NCI-H2081 treated with DMSO at 0.1 percent for 48 hours (cell line): ENCODE measurements at places on chromosomes 4 and X.

DNA sequence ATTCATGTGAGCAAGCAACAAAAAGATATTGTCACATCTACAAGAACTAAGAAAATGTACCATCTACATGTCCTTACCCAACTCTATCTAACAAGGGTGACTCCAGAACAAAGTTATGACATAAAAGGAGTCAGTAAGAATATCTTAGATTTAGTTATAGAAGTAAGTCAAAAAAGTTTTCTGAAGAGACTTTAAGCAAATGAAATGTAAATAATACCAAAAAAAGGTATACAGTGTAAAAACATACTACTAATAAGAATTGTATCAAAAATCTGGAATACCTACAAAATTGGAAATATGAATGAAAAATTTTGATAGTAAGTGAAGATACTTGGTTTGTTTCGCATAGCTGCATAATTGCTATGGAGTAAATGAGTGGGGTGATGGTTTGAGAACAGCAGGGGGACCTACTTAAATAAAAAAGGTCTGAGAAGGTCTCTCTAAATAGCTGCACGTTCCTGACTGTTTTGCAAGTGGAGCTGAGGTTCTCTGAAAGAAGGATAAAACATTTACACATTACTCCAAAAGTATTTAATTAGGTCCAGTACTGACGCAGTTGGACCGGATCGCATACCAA is 51.0 kb upstream of the ENPP6 start:
- no peak for DNase-seq

GRCh38 chr4:159515314-159516025 is 412.6 kb downstream of the RAPGEF2 start:
- DNase-seq: no peak

DNA sequence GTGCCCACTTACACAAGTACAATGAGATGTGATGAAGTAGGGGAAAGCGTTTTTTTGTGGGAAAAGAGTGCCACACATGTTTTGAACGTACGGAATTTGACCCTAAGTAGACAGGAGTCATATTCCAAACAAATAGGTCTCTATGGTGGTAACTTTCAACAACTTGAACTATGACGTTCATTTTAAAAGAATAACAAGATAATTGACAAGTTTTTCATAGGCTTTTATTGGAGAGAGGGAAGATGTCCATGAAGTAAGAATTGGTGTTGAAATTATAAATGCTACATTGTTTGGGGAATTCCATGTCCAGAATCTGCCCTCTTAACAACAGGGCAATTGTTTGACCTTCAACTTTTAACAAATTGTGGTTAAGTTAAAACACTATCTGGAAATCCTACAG is 126.5 kb downstream of the GASK1B start:
- DNase-seq: no peak

DNA sequence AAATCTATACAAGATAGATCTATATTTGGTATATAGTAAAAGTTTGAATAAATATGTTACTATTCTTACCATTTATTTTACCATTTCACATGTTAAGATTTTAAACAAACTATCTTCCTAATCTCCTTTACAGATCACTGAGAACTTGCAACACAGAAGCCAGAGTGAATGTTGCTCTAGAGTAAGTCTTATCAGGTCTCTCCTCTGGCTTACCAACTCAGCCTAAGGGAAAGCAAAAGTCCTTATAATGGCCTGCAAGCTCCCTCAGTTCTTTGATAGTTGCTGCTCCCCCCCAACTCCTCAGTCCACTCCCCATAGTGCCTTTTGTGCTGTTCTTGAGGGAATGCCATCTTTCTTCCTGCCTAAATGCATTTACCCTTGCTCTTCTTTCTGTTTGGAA is 25.7 kb upstream of the SLC7A11 start:
- DNase-seq: no peak

DNA sequence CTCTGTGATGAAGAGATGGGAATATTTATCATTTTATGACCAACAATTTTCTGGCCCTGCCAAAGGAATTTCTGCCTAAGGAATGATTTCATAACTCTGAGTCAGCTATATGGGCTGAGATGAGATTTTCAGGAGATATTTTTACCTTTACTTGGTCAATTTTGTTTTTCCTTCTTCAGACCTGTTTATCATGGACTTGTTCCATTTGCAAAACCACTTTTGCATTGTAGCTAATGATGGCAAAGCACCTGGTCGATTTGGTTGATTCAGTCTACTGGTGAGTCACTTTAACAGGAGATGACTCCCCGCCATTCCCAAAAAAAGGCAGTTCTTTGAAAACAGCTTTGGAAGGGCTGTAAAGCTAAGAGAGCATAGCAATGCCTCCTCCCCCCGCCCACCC is 53.3 kb downstream of the TEX13A start:
- DNase-seq: no peak

- DNase-seq: no peak
Measured at GRCh38 chr4:83631066-83631465, 95.2 kb downstream of the GPAT3 start.

- no peak for DNase-seq
Measured at GRCh38 chr4:138263247-138263816, 21.2 kb upstream of the SLC7A11 start.

DNA sequence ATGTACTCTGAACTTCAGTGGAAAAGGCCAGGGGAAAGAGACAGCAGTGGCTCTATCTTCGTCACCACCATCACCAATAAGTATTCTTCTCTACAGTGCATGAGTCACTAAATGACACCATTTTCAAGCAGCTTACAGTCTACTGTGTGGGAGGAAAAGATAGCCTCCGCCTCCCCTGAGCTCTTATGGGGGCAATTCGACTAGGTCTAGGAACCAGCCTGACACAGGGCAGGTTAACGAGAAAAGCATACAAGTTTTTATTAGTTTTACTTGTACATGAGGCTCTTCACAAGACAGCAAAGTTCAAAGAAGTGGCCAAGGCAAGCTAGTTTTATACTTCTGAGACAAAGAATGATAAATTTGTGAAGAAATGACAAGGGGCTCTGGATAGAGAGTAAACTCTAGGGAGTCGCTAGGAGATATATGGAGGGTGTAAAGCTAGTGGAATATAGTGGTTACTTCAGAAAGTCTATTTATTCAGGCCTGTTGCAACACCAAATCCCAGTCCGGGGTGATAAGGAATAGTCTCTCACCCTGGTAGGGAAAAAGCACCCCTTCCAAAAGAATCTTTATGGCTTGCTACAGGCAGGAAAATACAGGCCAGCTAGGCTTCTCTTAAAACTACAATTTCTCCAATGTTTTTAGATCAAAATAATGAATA is 49.7 kb downstream of the SCD5 start:
- DNase-seq: no peak

GRCh38 chr4:175109933-175110332 is 191.8 kb downstream of the ADAM29 start:
- no peak for DNase-seq

- DNase-seq: no peak
Measured at GRCh38 chrX:101397779-101398178, 7.0 kb downstream of the RPL36A start.

- DNase-seq: no peak
Measured at GRCh38 chr4:121057466-121057922, 14.8 kb downstream of the NDNF start.

GRCh38 chr4:70632028-70632427 is 3.5 kb downstream of the ENAM start:
- no peak for DNase-seq

DNA sequence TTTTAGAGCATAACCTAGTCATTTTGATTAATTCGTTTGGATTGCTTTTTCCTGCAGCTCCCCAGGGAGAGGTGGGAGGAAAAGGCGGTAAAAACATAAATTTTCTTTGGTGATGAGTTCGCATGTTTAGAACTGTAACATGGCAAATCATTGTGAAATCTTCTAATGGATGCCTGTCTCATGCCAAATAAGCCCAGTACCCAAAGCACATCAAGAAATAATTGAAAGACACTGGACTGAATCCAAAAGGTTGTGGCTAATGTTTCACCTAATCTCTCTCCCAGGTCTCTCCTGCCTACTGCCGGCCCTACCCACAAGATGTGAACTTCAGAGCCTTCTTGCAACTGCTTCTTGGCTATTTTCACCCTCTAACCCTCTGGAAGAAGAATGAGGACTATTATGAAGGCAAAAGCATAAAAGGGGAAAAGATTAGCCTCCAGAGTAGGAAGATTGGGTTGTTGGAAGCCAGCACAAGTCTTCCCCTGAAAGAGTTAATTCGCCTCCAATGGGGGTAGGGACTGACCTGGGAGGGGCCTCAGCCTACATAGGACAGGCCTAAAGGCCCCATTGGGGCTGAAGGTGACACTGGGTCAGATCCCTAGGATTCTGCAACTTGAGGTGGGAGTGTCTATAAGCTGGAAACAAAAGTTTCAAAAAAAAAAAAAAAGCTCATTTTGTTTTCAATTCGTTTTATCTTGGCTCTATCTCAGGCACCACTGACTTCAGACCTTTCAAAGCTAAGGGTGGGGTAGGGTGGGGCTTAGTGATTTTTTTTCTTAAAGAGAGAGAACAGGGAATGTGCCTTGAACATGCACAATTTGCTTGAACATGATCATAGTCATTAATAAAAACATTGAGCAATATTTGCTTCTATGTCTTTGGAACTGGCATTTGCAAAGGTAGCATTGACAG is 278.6 kb upstream of the KLF3 start:
- no peak for DNase-seq

GRCh38 chr4:176781739-176782100 is 11.0 kb downstream of the VEGFC start:
- no peak for DNase-seq

- DNase-seq: no peak
Measured at GRCh38 chrX:23372220-23372902, 37.7 kb downstream of the PTCHD1 start.

DNA sequence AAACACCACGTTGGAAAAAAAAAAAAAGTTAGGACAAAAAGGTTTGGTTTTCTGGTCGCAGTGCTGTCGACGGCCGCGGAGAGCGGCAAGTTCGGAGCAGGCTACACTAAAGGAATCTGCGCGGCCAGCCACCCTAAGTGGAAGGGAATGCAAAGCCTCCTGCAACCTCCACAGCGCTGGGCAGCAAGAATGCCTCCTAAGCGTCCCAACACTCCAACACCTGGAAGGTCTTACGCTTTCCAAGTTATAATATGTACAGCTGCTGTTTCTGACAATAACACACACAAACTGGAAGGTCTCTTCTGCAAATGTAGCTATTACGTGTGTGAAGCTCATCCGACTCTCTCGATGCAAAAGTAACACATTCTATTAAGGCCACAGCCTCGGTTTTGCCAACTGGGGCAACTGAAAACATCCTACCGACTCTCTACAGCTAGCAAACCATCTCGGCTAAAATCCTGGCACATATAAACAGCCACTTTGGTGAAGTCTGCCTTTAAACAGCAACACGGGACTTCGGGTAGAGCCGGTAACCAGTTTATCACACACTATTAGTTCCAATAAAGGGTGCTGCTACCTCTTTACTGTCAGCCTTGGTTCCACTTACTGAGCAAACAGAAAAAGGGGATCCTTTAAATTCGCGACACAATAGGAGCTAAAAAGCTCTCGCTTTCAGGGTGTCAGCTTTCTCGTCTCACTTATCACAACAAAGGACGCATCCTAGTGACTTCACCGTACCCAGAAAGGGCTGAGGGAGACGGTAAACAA is 895 bp downstream of the SMIM14 start:
- DNase-seq: no peak

DNA sequence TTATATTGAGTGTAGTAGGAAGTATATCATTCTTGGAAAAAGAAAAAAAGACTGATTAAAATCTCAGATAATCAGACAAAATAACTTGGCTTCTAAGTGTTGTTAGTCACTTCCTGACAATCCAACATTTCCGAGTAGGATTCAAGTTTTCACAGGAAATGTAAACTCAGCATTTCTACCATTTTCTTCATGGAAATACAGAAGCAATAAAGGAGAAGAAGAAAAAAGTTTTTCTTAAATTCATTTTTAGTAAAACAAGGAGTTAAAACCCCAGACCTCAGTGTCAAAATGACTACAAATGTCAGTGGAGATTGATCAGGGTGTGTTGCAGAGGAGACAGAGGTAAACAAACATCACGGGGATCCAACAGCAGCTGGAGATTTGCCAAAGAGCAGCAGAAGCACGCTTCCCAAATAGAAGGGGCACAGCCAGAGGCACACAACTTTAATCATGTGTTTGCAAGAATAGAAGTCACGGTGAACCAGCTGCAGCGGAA is 129.3 kb upstream of the FAM9B start:
- peak; percentile 23 for DNase-seq

DNA sequence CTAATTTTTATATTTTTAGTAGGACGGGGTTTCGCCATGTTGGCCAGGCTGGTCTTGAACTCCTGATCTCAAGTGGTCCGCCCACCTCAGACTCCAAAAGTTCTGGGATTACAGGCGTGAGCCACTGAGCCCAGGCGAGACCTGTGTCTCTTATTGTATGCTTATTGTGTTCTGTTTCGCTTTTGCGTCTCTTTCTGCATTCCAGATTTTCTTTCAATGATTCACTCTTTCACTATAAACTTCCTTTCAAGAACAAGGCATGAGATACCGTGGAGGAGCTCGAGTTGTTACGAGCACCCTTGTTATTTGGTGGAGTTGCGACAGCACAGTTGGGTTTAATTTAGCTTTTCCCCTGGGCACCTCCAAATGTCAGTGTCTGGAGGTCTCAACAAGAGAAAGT is 366.7 kb upstream of the FAT1 start:
- DNase-seq: no peak

GRCh38 chr4:141283563-141283962 is 62.9 kb downstream of the ZNF330 start:
- no peak for DNase-seq

DNA sequence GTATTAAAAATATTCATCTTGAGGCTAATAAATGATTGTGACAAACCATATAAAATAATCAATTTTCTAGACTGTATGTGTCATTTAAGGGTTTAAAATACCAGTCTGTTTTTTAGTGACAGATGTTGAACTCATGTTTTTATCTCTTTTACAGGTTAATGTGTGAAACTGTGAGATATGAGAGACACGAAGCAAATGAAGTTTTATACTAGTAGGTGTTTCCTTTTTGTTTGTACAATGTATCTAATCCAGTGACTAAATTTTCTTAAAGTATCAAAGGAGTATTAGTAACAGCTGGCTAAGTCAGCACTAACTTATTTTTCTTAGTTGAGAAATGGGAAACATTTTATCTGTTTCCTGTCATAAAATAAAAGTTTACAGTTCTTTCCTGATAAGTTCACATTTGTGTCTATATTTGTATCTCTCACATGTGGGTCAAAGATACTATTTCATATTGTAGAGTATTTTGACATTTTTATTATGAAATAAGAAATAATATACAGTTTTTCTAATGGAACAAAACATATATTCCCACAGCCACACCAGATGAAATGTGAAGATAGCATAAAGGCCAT is 90.3 kb downstream of the RAPGEF2 start:
- DNase-seq: no peak

- no peak for DNase-seq
Measured at GRCh38 chrX:46341767-46342322, 203.4 kb downstream of the ZNF674 start.

GRCh38 chrX:11381464-11381863 is 88.3 kb downstream of the AMELX start:
- DNase-seq: no peak

DNA sequence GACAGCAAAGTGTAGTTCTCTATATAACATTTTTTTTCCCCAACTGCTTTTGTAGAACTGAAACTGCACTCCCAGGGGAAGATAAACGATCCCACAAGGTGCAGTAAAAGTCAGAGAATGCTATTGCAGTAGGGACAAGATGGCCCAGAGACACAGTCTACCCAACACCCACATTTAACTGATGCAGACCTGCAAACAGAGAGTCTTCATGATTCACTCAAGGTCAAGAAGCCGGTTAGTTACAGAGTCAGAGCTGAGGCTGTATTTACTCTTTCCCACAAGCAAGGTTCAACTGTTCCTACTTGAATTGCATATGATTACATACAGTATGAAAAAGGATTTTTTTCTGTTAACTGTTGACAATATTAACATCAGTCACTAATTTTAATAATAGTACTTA is 654.6 kb downstream of the IL1RAPL1 start:
- no peak for DNase-seq
